Activated CD8-positive, alpha-beta memory T cell treated with anti-CD3 and anti-CD28 coated beads for 36 hours (primary cell): ENCODE measurements at places on chromosomes 2 and 18. TPM values are rescaled to one million over a fixed set of nuclear protein-coding genes. Genes with fewer than 3 reads are reported as not detected.

RFX8 gene
- 0.11 TPM for total RNA-seq

RTP5 gene
- total RNA-seq, result 0.25 TPM

KLF7 gene
- total RNA-seq, result 7.3 TPM

SRD5A2 gene
- total RNA-seq, result 0.04 TPM

MC2R gene
- not detected for total RNA-seq

CHPF gene
- 36.4 TPM for total RNA-seq

PTPRM gene
- total RNA-seq, result 4.1 TPM

FBXO15 gene
- 1.1 TPM for total RNA-seq

CRYGC gene
- not detected for total RNA-seq

TEX51 gene
- total RNA-seq, result not detected

LYPD6B gene
- total RNA-seq, result not detected

RAX gene
- not detected for total RNA-seq

KLHL41 gene
- total RNA-seq, result 0.15 TPM

C1QL2 gene
- total RNA-seq, result not detected

TTR gene
- total RNA-seq, result not detected

DLX2 gene
- not detected for total RNA-seq

CD8B gene
- 250 TPM for total RNA-seq

ACTR1B gene
- 92.1 TPM for total RNA-seq

CYP20A1 gene
- 21.3 TPM for total RNA-seq

SCN9A gene
- total RNA-seq, result not detected

LRP2 gene
- 0.08 TPM for total RNA-seq

CYP27A1 gene
- not detected for total RNA-seq

KHK gene
- total RNA-seq, result 14.1 TPM

GKN1 gene
- total RNA-seq, result not detected

PHLPP1 gene
- 14.9 TPM for total RNA-seq

UPP2 gene
- total RNA-seq, result not detected

SCLY gene
- 87.1 TPM for total RNA-seq

MYO7B gene
- total RNA-seq, result 0.17 TPM

LINC00305 gene
- total RNA-seq, result not detected

RNF152 gene
- total RNA-seq, result 0.17 TPM

CYB5A gene
- total RNA-seq, result 70.5 TPM

L3MBTL4 gene
- 0.13 TPM for total RNA-seq

ARHGEF33 gene
- total RNA-seq, result 0.42 TPM

B4GALT6 gene
- 4.3 TPM for total RNA-seq

DPP10 gene
- not detected for total RNA-seq

MTCL1 gene
- total RNA-seq, result 0.92 TPM

NGEF gene
- 0.13 TPM for total RNA-seq

WBP1 gene
- 28.7 TPM for total RNA-seq

LIMS3 gene
- 0.59 TPM for total RNA-seq

SCN7A gene
- total RNA-seq, result not detected

IL36G gene
- not detected for total RNA-seq
